GM23248 (cell line): ENCODE measurements at places on chromosomes 11 and 22. TPM values are rescaled to one million over a fixed set of nuclear protein-coding genes. Genes with fewer than 3 reads are reported as not detected.

PHLDA2 gene
- total RNA-seq = 11.7 and 16.8 TPM in 2 replicates

- H3K4me3 ChIP-seq = peak overlapping the region; percentile 35
- H3K36me3 ChIP-seq = no peaks in the 10 kb centered on the region
- H3K27ac ChIP-seq = peak overlapping the region; percentile 80
- DNase-seq = peak; percentile 87
- no peaks in the 10 kb centered on the region for H3K27me3 ChIP-seq
- peaks cover 32% of the 10 kb centered on the region for H3K4me1 ChIP-seq
These were observed 48.6 kb upstream of the RBFOX2 start for GRCh38 chr22:36077271-36077670.

DNA sequence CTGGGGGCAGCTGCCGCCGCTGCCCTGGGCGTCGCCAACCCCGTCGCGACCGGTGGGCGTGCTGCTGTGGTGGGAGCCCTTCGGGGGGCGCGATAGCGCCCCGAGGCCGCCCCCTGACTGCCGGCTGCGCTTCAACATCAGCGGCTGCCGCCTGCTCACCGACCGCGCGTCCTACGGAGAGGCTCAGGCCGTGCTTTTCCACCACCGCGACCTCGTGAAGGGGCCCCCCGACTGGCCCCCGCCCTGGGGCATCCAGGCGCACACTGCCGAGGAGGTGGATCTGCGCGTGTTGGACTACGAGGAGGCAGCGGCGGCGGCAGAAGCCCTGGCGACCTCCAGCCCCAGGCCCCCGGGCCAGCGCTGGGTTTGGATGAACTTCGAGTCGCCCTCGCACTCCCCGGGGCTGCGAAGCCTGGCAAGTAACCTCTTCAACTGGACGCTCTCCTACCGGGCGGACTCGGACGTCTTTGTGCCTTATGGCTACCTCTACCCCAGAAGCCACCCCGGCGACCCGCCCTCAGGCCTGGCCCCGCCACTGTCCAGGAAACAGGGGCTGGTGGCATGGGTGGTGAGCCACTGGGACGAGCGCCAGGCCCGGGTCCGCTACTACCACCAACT is 1.0 kb downstream of the FUT4 start:
- H3K4me3 ChIP-seq = peak overlapping the region; percentile 74
- H3K36me3 ChIP-seq = no peaks in the 10 kb centered on the region
- no peaks in the 10 kb centered on the region for H3K27me3 ChIP-seq
- peak; percentile 65 for DNase-seq
- peak overlapping the region; percentile 93 for H3K27ac ChIP-seq

- H3K27me3 ChIP-seq = no peaks in the 10 kb centered on the region
- no peaks in the 10 kb centered on the region for H3K36me3 ChIP-seq
- peak; percentile 93 for DNase-seq
- H3K4me3 ChIP-seq = peak overlapping the region; percentile 14
These were observed 13.6 kb downstream of the RNF185 start for GRCh38 chr22:31173386-31174145.

IFITM5 gene
- not detected in 2 replicates for total RNA-seq

DNA sequence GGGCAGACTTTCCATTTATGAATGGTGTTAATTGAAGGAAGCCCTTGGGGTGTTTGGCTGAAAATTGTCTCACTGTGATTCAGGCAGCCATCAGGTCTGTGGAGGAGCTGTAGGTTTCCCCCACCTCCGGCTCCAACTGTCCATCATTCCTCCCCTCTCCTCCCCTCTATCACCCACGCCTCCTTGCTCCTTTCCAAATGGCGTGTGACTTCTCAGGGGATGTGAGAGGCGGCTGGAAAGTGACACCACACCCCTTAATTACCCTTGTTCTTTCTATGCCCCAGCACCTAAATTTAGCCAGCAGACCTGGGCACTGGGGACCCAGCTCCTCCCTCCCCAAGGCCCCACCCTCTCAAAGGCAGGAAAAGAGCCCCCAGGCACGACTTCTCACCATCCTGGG is 38.1 kb upstream of the SYT7 start:
- no peak overlapping the region for H3K27ac ChIP-seq
- H3K36me3 ChIP-seq = no peaks in the 10 kb centered on the region

- no peaks in the 10 kb centered on the region for H3K36me3 ChIP-seq
- H3K27ac ChIP-seq = no peak overlapping the region
- H3K27me3 ChIP-seq = no peaks in the 10 kb centered on the region
- H3K4me1 ChIP-seq = peaks cover 28% of the 10 kb centered on the region
- DNase-seq = peak; percentile 83
These were observed 32.7 kb downstream of the RIBC2 start for GRCh38 chr22:45446216-45446615.

DNA sequence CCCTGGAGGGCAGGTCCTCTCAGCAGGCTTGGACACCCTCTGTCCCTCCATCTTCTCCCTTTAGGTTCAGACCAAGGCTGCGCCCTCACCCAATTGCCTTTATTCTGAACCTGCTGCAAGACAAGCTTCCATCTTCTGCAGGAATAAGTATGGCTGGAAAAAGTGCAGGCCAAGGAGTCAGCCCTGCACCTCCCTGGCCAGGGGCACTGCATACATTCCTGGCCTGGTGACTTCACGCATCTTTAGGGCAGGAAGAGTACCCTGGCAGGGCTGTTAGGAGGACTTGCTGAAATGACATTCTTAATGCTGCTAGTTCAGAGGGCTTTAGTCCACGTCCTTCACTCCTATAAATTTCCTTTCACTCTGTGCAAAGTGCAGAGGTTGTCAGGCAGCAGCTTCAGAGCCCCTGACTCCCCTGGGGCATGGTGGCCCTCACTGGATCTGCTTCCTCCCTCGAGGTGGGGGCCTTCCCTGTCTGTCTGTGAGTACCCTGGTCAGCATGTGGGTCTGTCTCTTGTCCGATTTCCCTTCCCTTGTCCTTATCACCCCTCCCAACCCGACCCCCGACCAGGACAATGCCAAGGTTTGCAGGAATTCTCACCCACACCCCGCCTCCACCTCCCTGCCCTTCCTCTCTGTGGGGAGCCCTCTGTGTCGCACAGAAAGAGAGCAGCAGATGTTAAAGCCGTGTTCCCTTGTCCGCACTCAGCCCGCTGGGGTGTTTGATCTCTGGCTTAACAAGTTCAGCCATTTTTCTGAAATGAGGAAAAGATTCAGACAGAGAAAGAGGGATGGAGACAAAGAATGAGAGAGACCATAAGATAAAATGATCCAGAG is 124.5 kb upstream of the SYT13 start:
- no peak overlapping the region for H3K27ac ChIP-seq
- H3K27me3 ChIP-seq = peaks cover 12% of the 10 kb centered on the region; the same call in 1 of the 2 replicates
- DNase-seq = no peak
- H3K4me1 ChIP-seq = peaks cover 5% of the 10 kb centered on the region; the same call in 1 of the 2 replicates
- no peaks in the 10 kb centered on the region for H3K36me3 ChIP-seq
- no peak overlapping the region for H3K4me3 ChIP-seq

FIBIN gene
- 45.3 and 48.1 TPM in 2 replicates for total RNA-seq

OSBP2 gene
- total RNA-seq = 1.1 and 2.0 TPM in 2 replicates

DNA sequence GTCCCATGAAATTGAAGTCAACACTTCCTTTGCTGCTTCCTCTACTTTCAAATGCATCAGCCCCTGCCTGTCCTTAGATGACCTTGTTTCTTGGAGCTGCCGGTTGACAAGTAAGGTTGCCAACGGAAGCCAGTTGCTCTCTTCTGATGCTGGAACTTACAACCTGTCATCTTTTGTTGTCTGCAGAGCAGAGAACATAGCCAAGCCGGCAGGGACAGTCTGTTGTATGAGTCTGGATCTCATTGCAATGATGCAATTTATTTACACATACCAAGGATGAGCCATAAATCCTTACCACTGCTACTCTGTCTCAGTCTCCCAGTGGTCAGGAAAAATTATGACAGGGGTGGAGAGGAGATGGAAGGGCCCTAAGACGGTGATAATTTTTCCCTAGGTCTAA is 151.4 kb downstream of the BLID start:
- H3K27ac ChIP-seq = peak overlapping the region; percentile 42
- DNase-seq = peak; percentile 74
- no peaks in the 10 kb centered on the region for H3K36me3 ChIP-seq
- H3K27me3 ChIP-seq = no peaks in the 10 kb centered on the region

DGAT2 gene
- total RNA-seq = 7.6 and 10.0 TPM in 2 replicates

MUC6 gene
- total RNA-seq = not detected in 2 replicates

MMP27 gene
- not detected in 2 replicates for total RNA-seq

DNA sequence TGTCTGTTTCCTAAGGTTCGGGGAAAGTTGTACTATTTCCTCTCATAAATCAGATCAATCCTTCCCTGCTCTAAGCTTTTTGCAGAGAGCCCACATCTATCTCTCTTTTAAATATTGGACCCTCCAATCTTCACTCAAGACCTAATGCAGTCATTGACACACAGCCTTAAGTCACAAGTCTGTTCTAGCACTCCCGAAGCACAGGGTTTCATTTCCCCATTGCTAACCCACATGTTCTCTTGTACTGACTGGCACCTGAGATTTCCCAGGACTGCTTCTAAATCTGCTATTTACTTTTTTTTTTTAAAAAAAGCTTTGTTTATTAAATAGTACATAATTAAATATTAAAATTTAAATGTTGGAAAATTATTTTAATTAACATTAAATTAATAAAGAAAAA is 674.7 kb downstream of the TBC1D22A start:
- no peaks in the 10 kb centered on the region for H3K27me3 ChIP-seq
- H3K36me3 ChIP-seq = no peaks in the 10 kb centered on the region
- no peak overlapping the region for H3K27ac ChIP-seq
- no peaks in the 10 kb centered on the region for H3K4me1 ChIP-seq
- no peak for DNase-seq

- DNase-seq = no peak
- no peaks in the 10 kb centered on the region for H3K27me3 ChIP-seq
- H3K4me1 ChIP-seq = no peaks in the 10 kb centered on the region
- H3K36me3 ChIP-seq = no peaks in the 10 kb centered on the region
- H3K27ac ChIP-seq = no peak overlapping the region
These were observed 11.8 kb downstream of the IL10RA start for GRCh38 chr11:117997823-117998579.

DNA sequence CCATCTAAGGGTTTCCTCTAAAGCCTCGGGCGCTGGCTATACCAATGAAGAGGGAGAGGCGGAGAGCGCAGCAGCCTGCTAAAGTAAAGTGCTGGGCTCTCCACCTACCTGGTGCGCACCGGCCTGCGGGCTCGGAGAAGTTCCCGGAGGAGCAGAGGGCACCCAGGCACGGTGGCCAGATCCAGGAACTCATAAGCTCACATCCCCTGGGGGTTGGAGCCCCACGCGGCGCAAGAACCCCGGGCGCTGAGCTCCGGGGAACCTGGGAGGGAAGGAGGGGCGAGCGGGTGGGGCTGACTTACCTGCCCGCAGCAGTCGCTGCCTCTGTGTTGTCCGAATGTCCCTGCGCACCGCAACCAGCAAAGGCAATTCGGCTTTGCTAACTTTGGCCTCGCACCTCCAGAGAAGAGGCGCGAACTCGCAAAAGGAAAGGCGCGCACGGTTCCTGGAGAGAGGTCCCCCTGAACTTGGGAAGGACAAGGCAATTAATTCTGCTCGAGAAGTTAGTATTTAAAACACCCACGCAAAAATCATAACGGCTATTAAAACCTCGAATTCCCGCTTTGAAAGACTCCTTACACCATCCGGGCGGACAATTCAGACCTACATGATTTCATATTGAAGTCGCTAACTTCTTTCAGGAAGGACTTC is 127.6 kb upstream of the C11orf58 start:
- H3K27me3 ChIP-seq = peaks cover 95% of the 10 kb centered on the region
- no peak overlapping the region for H3K27ac ChIP-seq
- no peak for DNase-seq
- H3K36me3 ChIP-seq = no peaks in the 10 kb centered on the region
- H3K4me1 ChIP-seq = 0 out of 2 replicates have a peak, but pooled peaks cover 3% of the 10 kb centered on the region

DNA sequence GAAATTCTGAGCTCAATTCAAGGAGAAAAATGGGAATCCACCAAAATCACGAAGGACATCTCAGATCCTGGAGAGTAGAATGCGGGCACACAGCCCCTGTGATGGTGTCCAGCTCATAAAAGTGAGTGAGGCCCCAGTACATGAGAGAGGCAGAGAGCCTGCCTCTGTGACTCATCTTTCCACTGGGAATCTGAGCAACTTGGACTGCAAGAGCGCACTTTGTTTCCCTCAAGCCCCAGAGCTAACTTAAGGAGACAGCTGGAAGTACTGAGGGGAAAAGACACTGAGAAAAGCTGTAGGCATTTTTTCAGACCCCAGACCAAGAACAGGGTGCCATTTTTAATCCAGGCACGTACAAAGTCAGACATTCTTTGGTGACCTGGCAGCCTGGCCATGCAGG is 273.7 kb downstream of the C11orf87 start:
- no peaks in the 10 kb centered on the region for H3K27me3 ChIP-seq
- peaks cover 3% of the 10 kb centered on the region; the same call in 1 of the 2 replicates for H3K4me1 ChIP-seq
- H3K4me3 ChIP-seq = no peak overlapping the region
- peak overlapping the region; percentile 76 for H3K27ac ChIP-seq

OR52E8 gene
- total RNA-seq = not detected in 2 replicates

GRCh38 chr11:92751594-92751993 is 217.9 kb upstream of the MTNR1B start:
- H3K4me3 ChIP-seq = no peak overlapping the region
- DNase-seq = no peak
- H3K36me3 ChIP-seq = no peaks in the 10 kb centered on the region
- H3K27ac ChIP-seq = no peak overlapping the region

APOBEC3G gene
- total RNA-seq = 5.1 and 7.5 TPM in 2 replicates

INS gene
- not detected in 2 replicates for total RNA-seq
